AML-193 (cell line): ENCODE measurements at places on chromosomes 7 and 10.

GRCh38 chr10:122034149-122034756 is 45.3 kb downstream of the TACC2 start:
- DNase-seq = no peak

GRCh38 chr7:48441848-48442492 is 270.7 kb downstream of the ABCA13 start:
- no peak for DNase-seq

DNA sequence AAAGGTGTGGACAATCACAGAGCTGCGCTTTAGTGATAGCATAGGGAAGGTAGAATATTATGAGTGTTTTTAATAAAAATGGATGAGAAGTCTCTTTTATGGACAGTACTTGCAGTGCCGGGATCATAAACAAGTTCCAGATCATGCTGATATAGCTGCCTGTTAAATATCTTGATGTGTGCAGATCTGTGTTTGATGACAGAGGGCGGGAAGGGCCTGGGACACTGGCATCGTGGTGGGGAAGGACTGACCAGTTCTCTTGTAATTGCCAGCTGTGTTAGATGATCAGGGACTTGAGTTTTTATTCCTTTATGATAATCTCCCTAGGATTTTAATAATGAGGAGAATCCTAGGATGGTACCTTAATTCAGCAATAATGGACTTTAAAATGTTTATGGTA is 14.6 kb downstream of the SND1 start:
- no peak for DNase-seq

- peak; percentile 41 for DNase-seq
Measured at GRCh38 chr7:37290731-37291130, 157.9 kb downstream of the ELMO1 start.

DNA sequence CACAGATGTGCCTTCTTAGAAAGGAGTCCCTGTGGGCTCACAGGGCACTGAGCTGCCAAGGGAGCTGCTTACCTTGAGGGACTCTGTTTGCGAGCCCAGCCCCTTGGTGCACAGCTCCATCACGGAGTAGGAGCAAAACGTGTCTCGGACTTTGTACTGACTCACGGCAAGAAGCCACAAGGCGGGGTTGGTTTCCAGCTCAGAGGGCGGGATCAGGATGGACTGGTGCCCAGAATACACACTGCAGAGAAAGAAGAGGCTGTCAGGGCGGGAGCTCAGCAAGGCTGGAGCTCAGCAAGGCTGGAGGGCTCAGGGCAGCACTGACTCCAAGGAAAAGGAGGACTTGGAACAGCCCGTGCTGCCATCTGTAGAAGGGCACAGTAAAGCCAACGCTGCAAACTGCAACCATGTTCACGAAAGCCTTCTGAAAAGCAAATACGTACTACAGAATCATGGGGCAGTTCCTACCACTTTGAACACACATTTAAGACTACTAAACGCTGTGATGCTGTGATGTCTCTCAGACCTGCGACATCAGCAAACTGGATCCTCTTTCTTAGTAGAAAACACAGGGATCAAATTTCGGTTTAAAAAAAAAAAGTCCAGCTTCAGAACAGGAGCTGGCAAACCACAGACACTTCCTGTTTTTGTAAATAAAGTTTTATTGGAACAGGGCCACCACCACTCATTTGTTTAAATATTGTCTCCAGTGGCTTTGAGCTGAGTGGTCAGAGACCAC is 194.3 kb downstream of the ZMYND11 start:
- peak; percentile 55 for DNase-seq

- DNase-seq = no peak
Measured at GRCh38 chr10:49131507-49132361, 2.1 kb downstream of the FAM170B start.

GRCh38 chr10:35208949-35209613 is 82.4 kb downstream of the CREM start:
- no peak for DNase-seq

- DNase-seq = no peak
Measured at GRCh38 chr10:89475125-89475524, 60.3 kb downstream of the SLC16A12 start.

GRCh38 chr7:94303118-94303517 is 91.6 kb upstream of the COL1A2 start:
- no peak for DNase-seq

DNA sequence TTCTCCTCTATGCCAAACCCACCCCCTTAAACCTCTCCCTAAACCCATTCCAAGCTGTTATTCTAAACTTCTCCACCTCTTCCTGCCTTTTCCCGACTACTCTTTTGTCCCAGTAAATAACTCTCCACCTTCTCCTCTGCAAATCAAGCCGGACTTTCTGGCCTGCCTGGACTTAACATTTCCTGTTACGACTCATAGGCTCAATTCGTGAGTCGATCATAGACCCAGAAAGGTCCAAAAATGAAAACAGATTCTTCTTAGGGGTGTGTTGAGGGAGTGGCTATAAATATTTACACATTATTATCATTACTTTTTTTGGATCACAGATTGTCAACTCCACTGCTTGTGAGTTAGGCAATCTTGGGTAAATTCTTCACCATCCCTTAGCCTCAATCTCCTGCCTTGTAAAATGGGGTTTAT is 59.0 kb upstream of the HABP2 start:
- no peak for DNase-seq

- no peak for DNase-seq
Measured at GRCh38 chr7:27242555-27243339, at the start of gene EVX1. Gene EVX1, plus strand, starts transcription at chr7:27242802. Its CDS starts 229 bp downstream, at chr7:27243031.

GRCh38 chr7:37758501-37759045 is 75.0 kb downstream of the GPR141 start:
- DNase-seq = no peak

DNA sequence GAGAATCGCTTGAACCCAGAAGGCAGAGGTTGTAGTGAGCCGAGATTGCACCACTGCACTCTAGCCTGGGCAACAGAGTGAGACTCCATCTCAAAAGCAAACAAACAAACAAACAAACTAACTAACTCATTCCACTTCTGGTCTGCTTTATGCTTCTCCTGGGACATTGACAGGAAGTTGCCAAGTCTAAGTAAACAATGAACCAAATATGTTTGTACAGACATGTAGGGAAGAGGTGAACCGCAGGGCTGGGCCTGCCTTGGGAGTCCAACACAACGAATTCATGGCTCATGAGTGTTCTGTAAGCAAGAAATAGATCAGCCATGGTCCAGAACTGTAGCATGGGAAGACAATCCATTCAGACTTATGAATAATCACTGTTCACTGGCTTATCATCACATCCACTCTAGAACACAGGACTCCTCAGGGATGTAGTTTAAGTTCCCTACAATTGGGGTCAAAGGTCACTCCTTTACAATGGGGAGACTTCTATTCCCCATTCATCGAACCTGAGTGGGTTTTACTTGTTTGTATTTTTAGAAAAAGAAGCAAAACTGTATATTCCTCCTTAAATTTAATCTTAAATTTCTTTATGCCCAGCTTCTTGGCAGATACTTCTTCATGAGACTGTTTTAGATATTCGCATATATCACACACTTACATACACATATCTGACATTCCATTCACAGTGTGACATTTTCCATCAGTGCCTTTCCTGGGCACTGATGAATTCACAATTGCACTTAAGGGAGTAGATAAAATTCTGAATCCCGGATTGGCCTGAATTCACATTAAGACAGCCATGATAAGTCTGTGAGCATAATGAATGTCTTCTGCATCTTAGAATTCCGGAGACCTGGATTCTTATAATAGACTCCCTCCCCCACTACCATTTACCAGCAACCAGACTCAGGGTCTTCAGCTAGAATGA is 159.1 kb upstream of the EEPD1 start:
- no peak for DNase-seq

- peak; percentile 36 for DNase-seq
Measured at GRCh38 chr7:141012044-141012685, 2.6 kb downstream of the MRPS33 start.

DNA sequence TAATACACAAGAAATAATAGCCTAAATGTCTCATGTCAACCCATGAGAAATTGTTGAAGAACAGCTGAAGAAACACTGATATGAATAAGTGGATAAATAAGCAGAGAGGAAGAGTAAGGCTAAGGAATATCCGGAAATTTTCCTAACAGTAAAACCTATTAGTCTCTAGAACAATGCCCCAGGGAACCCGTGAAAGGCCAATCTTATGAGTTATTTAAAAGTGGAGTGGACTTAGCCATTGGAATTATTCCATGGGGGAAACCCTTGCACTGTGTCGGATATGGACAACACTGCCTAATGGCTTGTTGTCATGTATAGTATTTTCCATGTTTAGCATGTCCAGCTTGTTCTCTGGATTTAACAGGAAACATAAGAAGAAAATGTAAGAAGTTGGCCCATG is 217.2 kb upstream of the PLXNA4 start:
- DNase-seq = no peak

- no peak for DNase-seq
Measured at GRCh38 chr10:118832241-118832651, 77.5 kb upstream of the CACUL1 start.

DNA sequence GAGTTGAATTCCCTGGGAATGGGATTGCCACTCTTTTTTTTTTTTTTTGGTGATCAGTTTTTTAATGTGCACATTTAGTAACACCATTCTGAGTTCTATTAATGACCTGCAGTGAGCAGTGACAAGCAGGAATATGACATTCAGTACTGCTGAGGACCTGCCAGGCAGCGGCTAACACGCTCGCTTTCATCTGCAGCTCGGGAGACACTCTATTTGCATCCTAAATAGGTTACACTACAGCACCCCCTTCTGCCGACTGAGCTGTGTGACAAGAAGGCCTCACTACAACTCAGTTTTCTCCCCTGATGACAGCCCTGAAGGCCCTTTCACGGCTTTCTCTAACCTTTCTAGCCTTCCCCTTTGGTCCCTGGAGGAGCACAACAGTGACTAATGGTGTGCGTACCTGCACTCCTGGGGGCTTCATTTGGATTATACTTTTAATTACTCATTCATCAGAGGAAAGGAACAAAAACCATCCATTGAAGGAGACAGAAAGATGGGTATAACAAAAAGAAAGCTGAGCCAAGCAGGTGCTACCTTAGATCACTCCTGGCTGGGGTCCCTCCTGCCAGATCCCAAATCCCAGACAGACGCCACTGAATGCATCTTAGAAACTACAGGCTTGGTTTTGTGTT is 872.4 kb downstream of the LRMDA start:
- peak; percentile 13 for DNase-seq

GRCh38 chr7:93327006-93327633 is 95.0 kb downstream of the VPS50 start:
- no peak for DNase-seq

GRCh38 chr10:123496375-123496774 is 169.8 kb upstream of the GPR26 start:
- no peak for DNase-seq

- no peak for DNase-seq
Measured at GRCh38 chr10:121340271-121340831, 257.9 kb downstream of the FGFR2 start.

GRCh38 chr10:5461203-5461588 is 38.2 kb downstream of the CALML5 start:
- DNase-seq = no peak

DNA sequence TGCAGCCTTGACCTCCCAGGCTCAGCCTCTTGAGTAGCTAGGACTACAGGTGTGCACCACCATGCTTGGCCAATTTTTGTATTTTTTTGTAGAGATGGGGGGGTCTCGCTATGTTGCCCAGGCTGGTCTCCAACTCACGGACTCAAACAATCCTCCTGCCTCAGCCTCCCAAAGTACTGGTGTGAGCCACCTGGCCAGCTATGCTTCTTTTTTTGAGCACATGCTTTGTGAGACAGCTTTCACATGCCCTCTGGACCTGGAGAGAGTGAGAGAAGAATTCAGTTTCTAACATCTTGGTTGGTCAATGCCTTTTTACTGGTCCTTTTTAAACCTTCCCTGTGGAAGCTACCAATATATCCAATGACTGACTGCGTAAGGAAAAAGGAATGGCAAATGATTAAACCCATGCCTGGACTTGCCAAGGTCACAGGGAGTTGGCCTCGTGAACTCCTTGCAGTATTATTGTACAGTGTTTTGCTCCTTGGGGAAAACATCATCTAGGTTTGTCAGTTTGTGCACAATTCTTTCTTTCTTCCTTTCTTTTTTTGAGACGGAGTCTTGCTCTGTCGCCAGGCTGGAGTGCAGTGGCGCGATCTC is 6.2 kb upstream of the FOXK1 start:
- no peak for DNase-seq

GRCh38 chr10:42911359-42911758 is 128.8 kb downstream of the BMS1 start:
- no peak for DNase-seq

GRCh38 chr7:17027143-17027788 is 145.5 kb upstream of the AGR3 start:
- DNase-seq = peak; percentile 55

- no peak for DNase-seq
Measured at GRCh38 chr7:42661312-42661711, 250.6 kb downstream of the C7orf25 start.

- no peak for DNase-seq
Measured at GRCh38 chr7:157769526-157770215, 432.9 kb downstream of the DNAJB6 start.

- DNase-seq = no peak
Measured at GRCh38 chr10:1605999-1606940, 131.1 kb downstream of the ADARB2 start.

- no peak for DNase-seq
Measured at GRCh38 chr7:96822824-96823223, 113.2 kb upstream of the SEM1 start.

GRCh38 chr7:150450491-150451001 is at the start of gene GIMAP8:
Gene GIMAP8, plus strand, starts transcription at chr7:150450630. Its CDS starts 16,069 bp downstream, at chr7:150466699.
- DNase-seq = peak; percentile 23

DNA sequence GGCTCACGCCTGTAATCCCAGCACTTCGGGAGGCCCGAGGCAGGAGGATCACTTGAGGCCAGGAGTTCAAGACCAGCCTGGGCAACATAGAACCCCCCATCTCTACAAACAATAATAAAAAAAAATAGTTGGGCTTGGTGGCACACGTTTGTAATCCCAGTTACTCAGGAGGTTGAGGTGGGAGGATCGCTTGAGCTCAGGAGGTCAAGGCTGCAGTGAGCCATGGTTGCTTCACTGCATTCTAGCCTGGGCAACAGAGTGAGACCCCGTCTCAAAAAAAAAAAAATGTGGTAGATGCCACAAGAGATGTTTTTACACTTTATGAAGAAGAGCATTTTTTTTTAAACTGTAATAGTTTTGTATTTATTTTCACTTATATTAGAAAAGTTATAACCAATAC is 12.8 kb downstream of the NYAP1 start:
- no peak for DNase-seq

- DNase-seq = no peak
Measured at GRCh38 chr10:122239578-122240257, 31.4 kb upstream of the BTBD16 start.

- DNase-seq = no peak
Measured at GRCh38 chr7:69246758-69247157, 351.5 kb upstream of the AUTS2 start.

- DNase-seq = no peak
Measured at GRCh38 chr10:128476845-128477244, 350.6 kb upstream of the MKI67 start.

GRCh38 chr10:70756700-70757360 is 28.3 kb downstream of the TBATA start:
- no peak for DNase-seq

- no peak for DNase-seq
Measured at GRCh38 chr10:132341017-132341416, 9.0 kb downstream of the LRRC27 start.

GRCh38 chr7:99614495-99614894 is 2.3 kb upstream of the ZSCAN25 start:
- no peak for DNase-seq
